ENCODE measurements at places on chromosomes 1 and 21.

GRCh38 chr1:217333939-217334338, 297.0 kb downstream of the GPATCH2 start:
- no peak for DNase-seq

- no peak for DNase-seq
Observed at GRCh38 chr1:56395776-56396175, 183.6 kb downstream of the PLPP3 start.

GRCh38 chr1:116850436-116850835, 59.3 kb upstream of the PTGFRN start:
- DNase-seq, result no peak

DNA sequence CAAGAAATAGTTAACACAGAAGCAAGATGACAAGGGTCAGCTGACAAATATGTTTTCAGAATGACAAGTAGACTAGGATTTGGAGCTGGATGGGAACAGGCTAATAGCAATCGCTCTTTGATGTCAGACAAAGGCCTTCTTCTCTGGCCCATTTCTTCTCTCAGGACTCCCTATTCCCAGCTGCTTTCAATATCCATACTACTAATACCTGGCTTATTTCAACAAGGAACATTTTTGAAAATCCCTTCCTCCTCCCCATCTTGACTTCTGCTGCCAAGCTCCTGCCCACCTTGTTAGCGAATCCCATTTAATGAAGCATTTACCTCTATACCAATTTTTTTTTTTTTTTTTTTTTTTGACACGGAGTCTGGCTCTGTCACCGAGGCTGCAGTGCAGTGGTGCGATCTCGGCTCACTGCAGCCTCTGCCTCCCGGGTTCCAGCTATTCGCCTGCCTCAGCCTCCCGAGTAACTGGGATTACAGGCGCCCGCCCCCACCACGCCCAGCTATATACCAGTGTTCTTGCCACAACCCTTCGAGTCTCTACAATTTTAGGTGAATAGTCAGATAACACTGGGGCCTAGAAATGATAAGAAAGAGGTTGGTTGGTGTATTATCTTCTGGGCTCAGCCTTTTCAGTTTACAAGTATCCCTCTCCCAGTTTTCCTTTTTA, 68.4 kb downstream of the MACF1 start:
- DNase-seq, result no peak

DNA sequence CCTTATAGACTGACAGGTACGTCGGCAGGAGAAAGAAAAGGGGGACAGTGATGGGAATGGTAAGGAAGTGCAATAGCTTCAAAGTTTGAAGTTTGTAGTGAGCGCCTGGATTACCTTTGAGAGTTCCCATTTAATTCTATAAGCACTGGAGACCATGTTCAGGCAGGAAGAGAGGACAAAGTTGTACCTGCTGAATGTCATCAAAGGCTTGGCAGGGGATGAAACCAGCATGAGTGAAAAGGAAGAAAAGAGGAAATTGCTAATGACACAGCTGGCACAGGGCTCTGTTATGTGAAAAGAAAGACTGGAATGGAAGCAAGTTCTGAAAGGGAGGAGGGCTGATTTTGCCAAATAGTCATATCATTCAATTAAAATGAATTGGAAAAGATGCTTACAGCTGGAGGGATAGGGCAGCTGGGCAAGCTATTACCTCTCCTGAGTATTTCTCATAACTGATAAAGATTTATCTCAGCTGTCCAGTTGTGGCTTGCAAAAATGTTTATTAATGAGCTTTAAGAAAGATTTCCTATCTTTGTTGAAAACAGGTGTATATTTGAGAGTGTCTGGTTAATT, 109.2 kb downstream of the HMCN1 start:
- no peak for DNase-seq

All from NCI-H226 (cell line).